ENCODE measurements at places on chromosomes 2 and 18.

DNA sequence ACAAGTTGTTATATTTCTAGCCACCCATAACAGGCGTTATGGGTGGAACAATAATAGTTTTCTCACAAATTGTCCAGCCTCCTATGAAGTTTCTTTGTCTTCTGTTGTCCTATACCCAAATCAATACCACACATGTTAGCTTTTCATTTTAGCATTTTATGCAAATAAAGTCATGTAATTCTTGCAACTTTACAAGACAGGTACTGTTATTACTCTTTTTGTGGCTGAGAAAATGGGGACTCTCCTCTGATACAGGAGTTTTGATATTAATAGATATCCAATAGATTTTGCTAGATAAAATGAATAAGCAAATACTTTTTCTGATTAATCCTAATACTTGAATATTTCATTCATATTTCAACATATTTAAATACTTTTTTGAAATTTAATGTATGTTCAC is 151.0 kb downstream of the PMAIP1 start:
- DNase-seq, result no peak

DNA sequence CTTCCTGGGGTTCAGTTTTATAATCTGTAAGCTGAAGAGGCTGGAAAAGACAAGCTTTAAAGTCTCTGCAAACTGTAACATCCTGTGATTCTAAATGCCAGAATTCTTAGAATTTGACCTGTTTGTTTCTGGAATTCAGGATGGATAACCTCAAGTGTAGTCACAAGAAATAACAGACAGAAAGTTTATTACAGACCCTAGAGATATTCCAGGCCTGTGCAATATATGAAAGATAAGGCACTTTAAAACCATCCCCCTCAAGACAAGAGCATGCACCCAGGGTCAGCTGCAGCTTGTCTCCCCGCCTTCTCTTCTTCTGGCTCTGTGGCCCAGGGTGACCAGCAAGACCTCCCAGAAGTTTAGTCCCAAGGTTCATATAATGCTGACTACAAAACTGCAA is 298.7 kb upstream of the ACVR2A start:
- no peak for DNase-seq

GRCh38 chr2:9806298-9806610 is 37.0 kb upstream of the TAF1B start:
- no peak for DNase-seq

- DNase-seq, result no peak
Measured at GRCh38 chr18:78213361-78213994, 766.1 kb upstream of the SALL3 start.

- peak; percentile 28 for DNase-seq
Measured at GRCh38 chr2:96498021-96498431, 7.1 kb downstream of the NEURL3 start.

- DNase-seq, result no peak
Measured at GRCh38 chr2:231197706-231198290, 633 bp upstream of the ARMC9 start.

DNA sequence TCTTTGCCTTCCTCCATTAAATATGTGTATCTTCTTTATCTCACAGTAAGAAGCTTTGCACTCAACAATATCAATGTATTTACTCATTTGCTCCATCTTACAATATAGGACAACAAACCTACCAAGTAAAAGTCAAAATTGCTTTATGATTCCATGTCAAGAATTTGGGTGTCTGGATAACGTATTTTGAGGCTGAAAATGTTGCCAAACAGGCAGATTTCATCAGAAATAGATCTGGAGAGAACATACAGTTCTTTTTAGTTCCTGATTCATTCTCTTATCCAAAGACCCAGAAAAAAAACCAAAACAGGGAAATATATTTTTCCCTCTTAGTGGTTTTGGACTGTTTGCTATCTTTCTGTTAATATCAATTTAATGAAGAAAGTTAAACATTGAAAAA is 621.1 kb downstream of the STK39 start:
- DNase-seq, result no peak

Measured in M059J (cell line).